NCI-H1105 (cell line): ENCODE measurements at places on chromosomes 7 and 10.

- DNase-seq: no peak
These were observed 135.0 kb downstream of the ACTR3B start for GRCh38 chr7:152894295-152895170.

- no peak for DNase-seq
These were observed 631 bp downstream of the RTKN2 start for GRCh38 chr10:62268027-62268398.

DNA sequence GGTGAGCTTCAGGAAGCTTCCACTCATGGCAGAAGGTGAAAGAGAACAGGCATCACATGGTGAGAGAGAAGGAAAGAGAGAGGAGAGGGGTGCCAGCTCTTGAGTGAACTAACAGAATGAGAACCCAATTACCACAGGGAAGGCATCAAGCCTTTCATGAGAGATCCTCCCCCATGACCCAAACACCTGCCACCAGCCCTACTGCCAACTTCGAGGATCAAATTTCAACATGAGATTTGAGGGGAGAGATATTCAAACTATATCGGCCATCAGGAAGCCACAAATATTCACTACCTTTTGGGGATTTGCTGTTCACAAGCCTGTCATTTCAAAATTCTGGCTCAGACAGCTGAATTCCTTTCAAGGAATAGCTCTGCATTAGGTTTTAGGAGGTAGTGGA, 39.9 kb upstream of the SMNDC1 start:
- peak; percentile 45 for DNase-seq

- DNase-seq: no peak
These were observed 146.1 kb downstream of the SLC16A9 start for GRCh38 chr10:59563531-59563930.

DNA sequence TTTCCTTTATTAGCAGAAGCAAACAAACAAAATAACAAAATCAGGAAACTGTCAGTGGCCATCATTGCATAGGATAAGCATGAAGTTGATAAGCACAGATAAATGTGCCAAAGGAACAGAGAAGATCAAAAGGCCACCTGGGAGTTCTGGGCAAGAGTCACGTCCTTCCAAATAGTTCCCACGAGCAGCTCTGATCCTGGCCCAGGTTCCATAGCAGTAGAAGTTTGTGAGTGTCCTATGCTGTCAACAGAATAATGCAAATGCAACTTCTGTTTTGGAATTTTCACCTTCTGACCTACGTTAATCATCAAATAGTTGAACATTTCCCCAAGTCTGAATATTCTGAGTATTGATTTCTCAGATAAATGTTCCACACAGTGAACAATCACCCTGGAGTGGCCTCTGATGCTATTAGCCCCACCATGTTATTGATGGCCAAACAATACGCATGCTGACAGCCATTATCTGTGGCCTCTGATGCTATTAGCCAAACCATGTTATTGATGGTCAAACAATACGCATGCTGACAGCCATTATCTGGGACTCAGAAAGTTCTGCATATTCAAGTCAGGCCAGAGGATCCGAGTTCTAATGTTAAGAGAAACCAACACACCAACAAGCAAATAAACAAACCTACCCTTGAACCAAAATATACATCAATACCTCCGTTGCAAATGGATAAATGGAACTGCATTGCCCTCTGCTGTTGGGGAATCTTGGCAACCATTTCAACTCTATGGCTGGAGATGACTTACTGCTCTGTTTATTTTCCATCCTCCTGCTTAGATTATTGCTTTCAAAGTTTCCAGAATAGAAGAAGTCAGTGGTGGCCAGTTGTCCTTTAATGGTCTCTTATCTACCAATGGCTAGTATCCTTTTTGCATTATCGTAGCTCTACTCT, 63.3 kb downstream of the MRC1 start:
- no peak for DNase-seq

- DNase-seq: no peak
These were observed 95.7 kb downstream of the BICC1 start for GRCh38 chr10:58608351-58608750.

DNA sequence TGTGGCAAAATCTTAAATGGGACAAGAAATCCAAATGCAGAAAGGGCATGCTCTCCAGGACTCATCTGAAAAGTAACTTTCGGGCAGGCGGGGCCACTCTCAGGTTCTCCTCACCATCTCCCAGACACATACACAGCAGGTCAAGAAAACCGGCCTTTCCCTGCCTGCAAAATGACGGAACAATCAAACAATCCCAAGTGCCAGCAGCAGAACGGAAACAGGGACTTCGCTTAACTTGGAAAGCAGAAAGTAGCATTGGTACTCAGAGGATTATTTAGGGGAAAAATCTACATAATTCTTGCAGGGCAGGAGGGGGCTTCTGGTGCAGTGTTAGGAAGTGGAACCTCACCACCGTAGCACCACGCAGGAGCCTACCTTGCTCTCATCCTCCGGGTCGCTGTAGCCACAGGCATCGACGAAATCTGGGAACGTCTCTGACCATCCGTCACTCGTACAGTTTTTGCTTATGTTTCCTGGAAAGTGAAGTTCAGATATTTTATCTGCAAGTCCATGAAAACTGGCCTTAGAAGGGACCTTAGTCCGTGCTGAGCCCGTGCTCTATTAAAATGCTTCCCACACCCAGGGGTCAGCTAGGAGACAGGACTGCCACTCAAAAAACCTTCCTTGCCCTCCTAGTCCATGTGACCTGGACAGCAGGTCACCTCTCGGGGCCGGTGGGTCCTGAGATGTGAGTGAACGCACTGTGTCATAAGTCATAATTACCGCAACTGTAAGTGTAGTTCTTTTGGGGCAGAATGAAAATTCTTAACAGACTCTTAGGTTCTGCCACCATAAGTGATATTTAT, 41.1 kb downstream of the VIPR2 start:
- no peak for DNase-seq

DNA sequence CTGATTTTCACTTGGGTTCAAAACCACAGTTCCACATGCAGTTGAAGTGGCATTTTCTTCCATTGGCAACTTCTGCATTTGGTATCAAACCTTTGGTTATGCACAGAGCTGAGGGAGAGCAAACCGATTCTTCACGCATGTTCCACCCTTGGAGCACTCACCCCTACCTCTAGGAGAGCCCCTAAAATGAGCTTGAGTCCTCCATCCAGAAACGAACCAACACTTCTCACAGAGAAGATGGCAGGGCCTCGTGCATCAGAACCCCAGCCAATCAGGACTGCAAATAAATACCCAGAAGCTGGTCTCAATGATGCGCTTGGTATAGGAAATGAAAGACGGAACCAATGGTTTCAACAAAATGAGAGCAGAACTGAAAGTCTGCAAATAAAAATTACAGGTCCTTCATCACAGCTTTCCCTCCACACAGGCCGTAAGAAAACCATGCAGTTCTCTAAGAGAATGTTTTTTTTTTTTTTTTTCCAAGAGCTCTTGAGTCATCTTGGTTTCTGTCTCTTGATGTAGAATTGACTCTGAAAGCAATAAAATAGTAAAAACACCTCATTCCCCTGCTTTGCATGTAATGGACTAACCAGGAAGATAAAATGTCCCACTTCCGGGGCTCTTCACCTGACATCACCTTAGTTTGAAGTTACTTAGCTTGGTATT, 23.9 kb downstream of the KLF6 start:
- DNase-seq: no peak

DNA sequence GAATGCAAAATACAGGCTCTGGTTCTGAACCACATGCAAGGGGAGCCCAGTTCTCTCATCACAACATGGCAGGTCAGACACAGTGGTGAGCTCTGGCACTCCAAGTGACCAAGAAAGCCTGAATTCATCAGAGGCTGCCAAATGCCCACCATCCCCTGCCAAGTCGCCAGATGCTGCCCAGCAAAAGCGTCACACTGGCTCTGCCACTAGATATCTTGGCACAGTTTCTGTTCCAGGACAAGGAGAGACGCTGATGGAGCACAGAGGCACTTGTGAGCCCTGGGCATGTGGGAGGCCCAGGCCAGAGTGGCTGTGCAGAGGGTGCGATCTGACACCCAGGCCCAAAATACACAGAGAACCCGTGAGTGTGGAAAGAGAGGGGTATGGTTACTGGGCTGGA, 57.8 kb downstream of the GAD2 start:
- DNase-seq: no peak

- DNase-seq: no peak
These were observed 211.3 kb downstream of the GRID1 start for GRCh38 chr10:86155054-86155921.

DNA sequence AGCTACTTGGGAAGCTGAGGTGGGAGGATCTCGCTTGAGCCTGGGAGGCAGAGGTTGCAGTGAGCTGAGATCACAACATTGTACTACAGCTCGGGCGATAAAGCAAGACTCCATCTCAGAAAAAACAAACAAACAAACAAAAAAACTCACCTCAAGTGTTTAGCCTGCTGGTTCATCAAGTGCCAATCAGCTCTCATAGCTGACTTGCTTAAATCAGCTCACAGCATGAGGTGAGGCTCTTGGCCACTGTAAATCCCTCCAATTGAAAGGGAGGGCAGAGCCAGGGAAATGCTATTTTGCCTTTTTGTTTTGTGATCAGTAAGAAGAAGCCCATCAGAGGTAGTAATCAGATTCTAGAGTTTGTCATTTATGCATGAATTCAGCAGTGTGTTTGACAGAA, 112.3 kb downstream of the RAB11FIP2 start:
- no peak for DNase-seq
